ENCODE measurements at places on chromosomes 3 and 15. TPM values are rescaled to one million over a fixed set of nuclear protein-coding genes. Genes with fewer than 3 reads are reported as not detected.

- DNase-seq, result no peak
Measured at GRCh38 chr3:195159117-195159813, 111.7 kb downstream of the XXYLT1 start.

Gene LOXL1
- 22.3 TPM for total RNA-seq

- no peak for DNase-seq
Measured at GRCh38 chr3:177750436-177750835, 553.2 kb upstream of the TBL1XR1 start.

Gene BDH1
- total RNA-seq, result 22.0 TPM

DNA sequence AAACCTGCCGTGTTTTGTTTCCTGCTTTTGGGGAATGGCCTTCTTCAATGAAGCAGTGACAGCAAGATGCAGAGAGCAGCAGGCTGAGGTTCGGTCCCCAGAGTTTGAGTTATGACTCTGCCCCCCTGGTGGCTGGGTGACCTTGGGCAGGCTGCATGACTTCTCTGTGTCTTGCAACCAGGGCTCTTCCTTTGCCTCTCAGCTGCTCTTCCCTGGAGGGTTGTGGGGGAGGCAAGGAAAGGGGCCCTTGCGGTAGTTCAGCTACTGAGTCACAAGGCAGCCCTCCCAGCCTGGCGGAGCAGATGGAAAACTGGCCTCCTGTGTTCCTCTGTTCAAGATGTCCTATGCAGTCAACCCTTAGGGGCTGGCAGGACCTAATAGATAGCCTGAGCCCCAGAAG, 17.1 kb downstream of the CTXND1 start:
- no peak for DNase-seq
